ENCODE measurements at places on chromosomes 7 and 10. TPM values are rescaled to one million over a fixed set of nuclear protein-coding genes. Genes with fewer than 3 reads are reported as not detected.

DNA sequence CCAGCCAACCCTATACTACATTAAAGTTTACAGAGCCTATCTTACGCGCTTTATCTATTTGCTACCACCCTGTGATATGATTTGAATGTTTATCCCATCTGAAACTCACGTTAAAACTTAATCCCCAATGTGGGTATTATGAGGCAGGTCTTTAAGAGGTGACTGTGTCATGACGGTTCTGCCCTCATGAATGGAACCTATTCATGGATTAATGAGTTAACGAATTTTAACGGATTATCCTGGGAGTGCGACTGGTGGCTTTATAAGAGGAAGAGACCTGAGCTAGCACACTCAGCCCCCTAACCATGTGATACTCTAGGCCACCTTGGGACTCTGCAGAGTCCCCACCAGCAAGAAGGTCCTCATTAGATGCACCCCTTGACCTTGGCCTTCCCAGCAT is 37.8 kb downstream of the SRPK2 start:
- peak overlapping the region; percentile 60 for H3K27ac ChIP-seq
- peaks cover 12% of the 10 kb centered on the region for H3K36me3 ChIP-seq
- DNase-seq = no peak
- H3K27me3 ChIP-seq = no peaks in the 10 kb centered on the region
- H3K4me1 ChIP-seq = peaks cover 54% of the 10 kb centered on the region

DNA sequence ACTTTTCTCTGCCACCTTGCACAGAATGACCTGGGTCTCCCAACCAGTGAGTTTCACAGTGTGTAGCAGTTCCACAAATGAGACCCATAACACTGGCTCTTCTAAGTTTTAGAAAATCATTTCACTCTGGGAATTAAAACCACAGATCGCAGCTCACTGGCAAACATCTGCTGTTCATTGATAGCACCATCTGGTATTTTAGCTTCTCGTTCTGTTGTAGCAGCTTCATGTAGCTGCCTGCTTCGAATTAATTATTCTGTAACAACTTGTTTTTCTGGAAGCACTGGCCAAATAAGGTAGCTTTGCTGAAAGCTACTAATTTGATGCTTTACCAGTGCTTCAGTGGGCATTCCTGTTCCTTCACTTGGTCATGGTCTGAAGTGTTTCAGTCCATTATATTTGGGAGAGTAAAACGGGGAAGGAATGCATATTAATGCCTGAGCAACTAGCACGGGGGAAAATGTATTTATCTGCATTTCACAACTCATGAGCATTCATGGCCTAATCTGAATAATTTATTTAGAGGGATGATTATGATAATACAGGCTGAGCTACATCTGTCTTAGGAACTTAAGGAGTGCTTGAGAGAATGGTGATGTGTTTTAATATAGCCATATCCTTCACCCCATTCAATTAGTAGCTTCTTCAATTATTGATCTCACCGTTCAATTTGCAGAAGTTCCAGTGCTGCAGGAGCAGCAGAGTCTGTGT is 447.4 kb downstream of the XPNPEP1 start:
- H3K27me3 ChIP-seq = peaks cover 3% of the 10 kb centered on the region
- H3K4me1 ChIP-seq = no peaks in the 10 kb centered on the region
- H3K4me3 ChIP-seq = no peak overlapping the region
- DNase-seq = no peak
- no peaks in the 10 kb centered on the region for H3K36me3 ChIP-seq

- no peak for DNase-seq
- H3K4me3 ChIP-seq = no peak overlapping the region
- H3K27ac ChIP-seq = no peak overlapping the region
- H3K36me3 ChIP-seq = peaks cover 2% of the 10 kb centered on the region
- no peaks in the 10 kb centered on the region for H3K27me3 ChIP-seq
Measured at GRCh38 chr7:95411036-95411435, 14.9 kb upstream of the PON3 start.

DNA sequence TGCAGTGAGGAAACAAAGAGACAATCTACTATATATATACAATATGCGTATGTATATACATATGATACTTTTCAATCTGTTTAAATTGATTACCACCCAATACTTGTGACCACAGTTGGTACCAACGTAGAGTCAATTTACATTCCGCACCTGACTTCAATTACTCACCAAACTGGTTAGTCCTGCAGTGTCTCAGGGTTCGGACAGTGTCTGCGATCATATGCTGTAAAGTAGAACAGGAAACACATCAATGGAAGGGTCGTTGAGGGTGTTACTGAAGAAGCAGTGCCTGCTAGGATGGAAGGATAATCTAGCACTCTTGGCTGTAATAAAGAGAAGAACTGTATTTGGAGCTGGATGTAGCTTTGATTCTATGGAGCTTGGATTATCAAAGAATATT is 179.7 kb upstream of the CDCA7L start:
- H3K36me3 ChIP-seq = no peaks in the 10 kb centered on the region
- no peaks in the 10 kb centered on the region for H3K27me3 ChIP-seq
- H3K4me1 ChIP-seq = peaks cover 8% of the 10 kb centered on the region
- DNase-seq = no peak
- no peak overlapping the region for H3K4me3 ChIP-seq

- H3K27me3 ChIP-seq = peaks cover 42% of the 10 kb centered on the region
- DNase-seq = no peak
- H3K36me3 ChIP-seq = peaks cover 2% of the 10 kb centered on the region
Measured at GRCh38 chr7:159024280-159024951, 120.3 kb downstream of the VIPR2 start.

- peaks cover 4% of the 10 kb centered on the region for H3K4me1 ChIP-seq
- no peaks in the 10 kb centered on the region for H3K27me3 ChIP-seq
- DNase-seq = no peak
Measured at GRCh38 chr7:537911-538634, 18.4 kb upstream of the PDGFA start.

The BAMBI gene
- 0.44 TPM for total RNA-seq

The ZNF518A gene
- total RNA-seq = 14.1 TPM
